ENCODE measurements at places on chromosomes 11 and 22.

GRCh38 chr11:21072558-21072957, 403.2 kb downstream of the NELL1 start:
- DNase-seq, result no peak

DNA sequence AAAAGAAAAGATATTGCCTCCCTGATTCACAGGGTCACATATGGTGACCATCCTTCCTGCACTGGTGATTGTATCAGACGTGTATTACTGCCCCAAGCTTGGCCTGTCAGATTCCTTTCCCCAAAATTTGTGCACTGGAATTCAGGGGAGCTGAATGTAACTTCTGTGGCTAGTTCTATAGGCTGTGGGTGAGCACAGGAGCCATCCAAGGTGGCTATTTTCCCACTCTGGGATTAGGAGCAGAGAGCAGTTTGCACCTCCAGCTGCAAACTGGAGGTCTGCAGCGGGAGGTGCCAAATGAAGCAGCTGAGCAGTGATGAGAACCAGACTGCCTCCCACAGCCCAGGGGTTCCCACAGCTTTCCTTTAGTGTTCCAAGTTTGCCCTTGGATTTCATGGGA, 124.2 kb upstream of the PITPNB start:
- DNase-seq, result peak; percentile 23

GRCh38 chr22:50691521-50691920, 18.9 kb downstream of the SHANK3 start:
- peak; percentile 31 for DNase-seq

- DNase-seq, result no peak
These were observed 653 bp downstream of the NAGA start for GRCh38 chr22:42069801-42070516.

DNA sequence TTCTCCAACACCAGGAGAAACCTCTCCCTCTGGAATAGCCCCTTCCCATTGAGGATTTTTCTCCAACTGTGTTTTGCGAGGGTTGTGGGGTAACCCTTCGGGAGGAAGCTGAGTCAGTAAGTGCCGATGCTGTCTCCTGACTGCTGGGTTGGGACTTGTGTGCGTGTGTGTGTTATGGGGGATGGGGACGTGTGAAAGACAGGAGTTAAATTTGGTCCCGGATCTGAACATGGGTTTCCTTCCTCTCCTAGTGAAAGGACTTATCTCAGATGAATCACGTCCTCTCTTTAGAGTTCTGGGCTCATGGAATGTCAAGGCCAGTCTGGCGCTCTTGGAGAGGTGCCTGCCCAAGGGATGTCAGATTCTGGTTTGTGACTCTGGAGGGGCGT, 33.3 kb downstream of the KIAA1671 start:
- peak; percentile 31 for DNase-seq

DNA sequence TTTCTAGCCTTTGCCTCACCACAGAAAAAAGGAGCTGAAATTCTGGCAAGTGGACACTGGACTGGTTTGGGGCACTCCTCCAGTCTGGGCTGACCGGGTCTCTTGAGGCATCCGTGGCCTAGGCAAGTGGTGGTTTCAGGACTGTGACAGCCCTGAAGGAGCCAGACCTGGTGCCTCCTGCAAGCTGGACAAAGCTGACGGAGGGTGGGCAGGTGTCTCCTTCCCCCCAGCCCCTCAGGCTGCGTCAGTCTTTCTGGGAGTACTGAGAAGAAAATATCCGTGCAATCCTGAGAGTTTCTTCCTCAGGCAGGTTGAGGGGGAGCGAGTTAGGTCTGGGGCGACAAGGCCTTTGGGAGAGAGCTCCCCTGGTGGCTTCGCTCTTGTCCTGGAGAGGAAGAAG, 4.3 kb upstream of the UCP3 start:
- DNase-seq, result no peak

DNA sequence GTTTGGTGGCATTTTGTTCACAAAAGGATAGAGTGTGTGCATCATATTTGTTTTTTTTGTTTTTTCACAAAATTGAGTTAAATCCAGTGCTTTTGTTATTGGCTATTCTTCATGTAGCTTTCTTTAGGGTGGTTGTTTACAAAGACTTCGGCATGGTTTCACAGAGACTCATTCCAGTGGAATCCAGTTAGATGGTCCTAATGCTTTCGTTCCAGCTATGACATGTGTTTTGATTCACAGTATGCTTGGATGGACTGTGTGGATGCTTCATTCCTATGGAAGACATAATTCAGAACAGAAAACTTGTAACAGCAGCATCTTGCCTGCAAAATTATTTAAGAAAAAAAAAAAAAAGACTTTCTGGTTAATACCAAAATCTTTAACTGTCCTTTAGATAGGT, 97.9 kb downstream of the PDHX start:
- peak; percentile 95 for DNase-seq

DNA sequence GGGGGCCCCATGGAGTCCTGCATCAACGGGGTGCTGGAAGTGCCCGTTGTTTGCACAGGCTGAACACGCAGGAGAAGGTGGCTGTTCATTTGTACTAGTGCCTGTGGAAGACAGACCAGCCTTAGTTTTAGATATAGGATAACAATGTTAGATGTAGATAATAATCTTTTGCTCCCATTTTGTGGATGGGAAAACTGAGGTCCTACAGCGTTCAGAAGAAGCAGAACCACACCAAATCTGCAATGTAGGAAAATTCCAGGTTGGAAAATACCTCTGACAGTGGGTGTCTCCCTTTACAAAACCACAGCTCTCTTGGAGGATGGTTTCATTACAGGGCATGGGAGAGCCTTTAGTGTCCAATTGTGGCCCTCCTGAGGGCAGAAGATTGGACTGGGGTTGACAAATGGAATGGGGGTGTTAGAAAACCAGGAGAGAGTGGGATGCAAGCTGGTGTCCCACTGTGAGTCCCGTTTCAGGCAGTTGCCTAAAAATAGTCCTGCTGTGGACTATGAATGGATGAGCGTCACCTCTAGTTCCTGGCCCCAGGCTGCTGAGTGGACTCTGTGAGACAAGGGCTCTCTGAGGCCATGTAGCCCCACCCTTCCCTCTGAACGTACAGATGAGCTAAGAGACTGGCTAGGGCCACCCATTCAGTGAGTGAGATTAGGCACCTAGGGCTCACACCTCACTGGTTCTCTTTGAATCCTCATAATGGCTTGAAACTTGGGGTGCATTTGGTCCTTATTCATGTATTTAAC, 508.8 kb downstream of the MN1 start:
- DNase-seq, result no peak

DNA sequence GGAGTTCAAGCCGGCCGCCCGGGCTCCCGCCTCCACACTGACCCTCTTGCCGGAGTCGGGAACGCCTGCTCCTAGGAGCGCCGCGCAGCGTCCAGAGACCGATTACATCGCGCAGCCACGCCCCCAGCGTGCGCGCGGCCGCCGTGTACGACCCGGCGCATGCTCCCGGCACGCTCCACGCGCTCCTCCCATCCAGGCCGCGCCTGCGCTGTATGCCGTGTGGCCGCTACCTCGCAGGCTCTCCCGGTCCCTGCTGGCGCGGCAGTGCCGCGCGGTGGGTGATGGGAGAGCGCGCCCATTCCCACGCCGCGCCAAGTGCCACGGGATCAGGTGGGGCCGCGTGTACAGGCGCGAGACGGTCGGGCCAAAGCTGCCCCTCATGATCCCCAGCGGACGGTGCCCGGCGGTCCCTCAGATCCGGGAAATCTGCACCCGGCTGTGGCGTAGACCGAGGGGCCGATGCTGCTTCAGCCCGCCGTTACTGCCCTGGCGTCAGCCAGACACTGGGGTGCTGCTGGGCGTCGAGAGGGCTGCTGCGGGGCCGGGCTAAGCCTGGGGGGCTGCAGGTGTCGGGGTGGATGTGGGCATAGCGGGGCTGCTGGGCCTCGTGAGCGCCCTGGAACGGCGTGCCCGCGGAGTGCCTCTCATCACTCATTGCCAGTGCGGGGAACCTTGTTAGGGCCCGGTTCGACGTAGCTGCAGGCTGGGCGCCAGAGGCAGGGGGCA, at the start of the genes GNB1L and RTL10:
GNB1L (minus strand) TSS at position 97 of the 726 bp plus-strand sequence. CDS start 33,519 bp downstream, outside the sequence.
RTL10 (minus strand) TSS at position 97 of the 726 bp plus-strand sequence. CDS start 2,613 bp downstream, outside the sequence.
- DNase-seq, result peak; percentile 94

DNA sequence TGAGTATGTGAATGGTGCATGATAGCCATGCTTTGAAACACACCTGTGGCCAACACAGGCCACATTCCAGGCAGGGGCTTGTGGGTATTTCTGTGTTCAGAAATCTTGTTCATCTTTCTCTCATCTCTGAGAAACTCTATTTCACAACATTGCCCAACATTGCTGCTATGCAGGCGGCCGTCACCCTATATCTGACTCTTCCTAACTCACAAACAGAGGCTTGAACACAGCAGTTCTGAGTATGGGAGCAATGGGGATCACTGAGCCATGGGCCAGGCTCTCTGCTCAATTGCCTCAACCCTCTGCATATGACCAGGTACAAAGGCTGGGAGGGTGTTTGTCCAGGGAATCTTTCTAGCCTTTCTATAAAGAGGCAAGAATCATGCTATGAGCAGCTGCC, 259.9 kb downstream of the BUD13 start:
- DNase-seq, result no peak

DNA sequence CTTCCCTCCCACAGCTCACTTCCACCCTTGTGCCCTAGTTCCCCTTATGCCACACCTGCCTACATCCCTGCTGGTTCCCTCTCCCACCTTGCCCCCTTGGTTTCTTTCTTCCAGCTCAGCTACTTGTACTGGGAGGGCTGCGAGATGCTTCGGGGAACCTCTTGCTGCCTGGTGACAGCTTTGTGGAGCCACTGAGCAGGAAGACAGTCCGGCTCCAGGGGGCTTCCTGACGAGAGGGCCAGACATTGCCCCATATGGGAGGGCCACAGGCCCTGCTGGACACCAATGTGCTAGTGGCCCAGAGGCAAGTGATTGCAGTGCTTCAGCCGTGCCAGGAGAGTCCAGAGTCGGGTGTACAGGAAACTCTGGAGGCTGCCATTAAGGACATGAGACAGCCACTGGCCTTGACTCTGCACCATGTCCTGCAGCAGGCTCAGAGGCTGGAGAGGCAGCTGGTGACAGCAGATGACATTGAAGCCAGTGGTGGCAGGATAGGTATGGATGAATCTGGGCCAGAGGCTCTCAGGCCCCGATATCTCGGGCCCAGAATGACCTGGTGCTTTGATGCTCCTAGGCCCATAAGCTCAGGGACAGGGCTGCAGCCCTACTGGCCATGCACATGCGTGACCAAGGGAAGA, 54.3 kb downstream of the BTG4 start:
- DNase-seq, result no peak

GRCh38 chr11:47127213-47127612, 49.5 kb downstream of the ARFGAP2 start:
- no peak for DNase-seq

- no peak for DNase-seq
These were observed 17.9 kb upstream of the FGF19 start for GRCh38 chr11:69721745-69722144.

DNA sequence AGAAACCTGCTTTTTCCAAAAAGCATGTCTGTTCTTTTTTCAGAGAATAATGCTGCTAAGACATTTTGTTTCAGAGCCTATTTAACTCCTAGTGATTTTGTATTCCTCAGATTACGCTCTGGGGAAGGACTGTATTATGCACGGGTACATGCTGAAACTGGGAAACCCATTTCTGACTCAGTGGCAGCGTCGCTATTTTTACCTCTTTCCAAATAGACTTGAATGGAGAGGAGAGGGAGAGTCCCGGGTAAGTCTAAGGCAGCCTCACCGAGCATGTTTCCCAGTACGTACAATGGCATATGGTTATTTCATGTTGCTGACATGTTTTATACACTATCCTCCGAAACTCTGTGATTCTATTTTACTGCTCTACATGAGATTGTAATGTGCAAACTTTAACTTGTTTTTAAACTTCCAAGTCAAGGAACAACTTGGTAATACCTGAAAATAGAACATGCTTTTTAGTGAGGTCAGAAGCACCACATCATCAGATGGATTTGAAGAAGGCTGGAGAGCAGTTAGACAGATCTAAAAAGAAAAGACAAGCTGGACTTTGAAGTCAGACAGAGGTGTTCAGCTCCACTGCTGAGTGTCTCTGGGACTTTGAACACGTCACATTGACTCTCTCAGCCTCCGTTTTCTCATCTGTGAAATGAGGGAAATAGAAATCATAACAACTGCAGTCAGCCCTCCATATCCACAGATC, 23.7 kb upstream of the MYO18B start:
- no peak for DNase-seq

DNA sequence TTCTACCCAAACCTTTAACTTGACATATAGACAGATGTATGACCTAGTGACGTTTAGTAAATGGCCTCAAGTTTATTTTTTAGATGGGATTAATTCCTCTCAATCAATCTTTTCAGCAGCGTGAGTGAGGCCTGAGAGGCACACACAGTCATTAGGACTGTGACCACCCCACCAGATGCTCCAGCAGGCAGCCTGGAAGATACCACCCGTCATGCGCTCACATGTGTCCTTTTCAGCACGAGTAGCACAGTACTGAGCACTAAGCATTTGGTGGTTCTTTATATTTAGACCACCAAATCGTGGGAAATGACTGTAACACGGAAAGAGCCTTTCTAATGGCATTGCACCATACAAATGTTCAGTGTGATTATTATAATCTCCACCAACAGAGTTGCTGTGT, 354.6 kb upstream of the DDI1 start:
- DNase-seq, result no peak

DNA sequence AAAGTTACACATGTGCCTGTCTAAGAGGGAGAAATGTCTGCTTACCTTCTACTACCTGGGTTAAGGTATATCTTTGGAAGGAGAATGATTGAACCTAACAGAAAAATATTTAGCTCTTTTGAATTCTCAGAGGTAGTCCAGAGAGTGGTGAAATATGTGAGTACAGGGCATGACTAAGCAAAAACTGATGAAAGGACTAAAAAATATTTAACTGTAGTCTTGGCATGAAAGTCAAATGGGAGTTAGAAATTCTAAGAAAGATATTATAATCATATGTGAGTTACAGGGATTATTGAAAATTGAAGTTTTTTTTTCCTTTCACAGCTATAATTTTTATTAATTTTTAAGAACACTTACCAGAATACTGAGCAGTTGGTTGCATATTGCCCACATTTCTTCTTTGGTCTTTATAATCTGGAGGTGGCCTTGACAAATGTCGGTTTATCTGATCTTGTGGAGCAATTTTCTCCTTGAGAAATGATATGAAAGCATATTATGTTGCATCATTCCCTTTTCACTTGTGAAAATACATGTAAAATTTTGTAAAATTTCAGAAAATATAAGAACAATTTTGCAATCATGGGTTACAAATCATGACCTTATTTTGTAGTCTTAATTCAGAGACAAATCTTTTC, 61.4 kb upstream of the MTMR2 start:
- peak; percentile 57 for DNase-seq

- no peak for DNase-seq
These were observed 29.0 kb downstream of the PI4KA start for GRCh38 chr22:20829491-20830134.

DNA sequence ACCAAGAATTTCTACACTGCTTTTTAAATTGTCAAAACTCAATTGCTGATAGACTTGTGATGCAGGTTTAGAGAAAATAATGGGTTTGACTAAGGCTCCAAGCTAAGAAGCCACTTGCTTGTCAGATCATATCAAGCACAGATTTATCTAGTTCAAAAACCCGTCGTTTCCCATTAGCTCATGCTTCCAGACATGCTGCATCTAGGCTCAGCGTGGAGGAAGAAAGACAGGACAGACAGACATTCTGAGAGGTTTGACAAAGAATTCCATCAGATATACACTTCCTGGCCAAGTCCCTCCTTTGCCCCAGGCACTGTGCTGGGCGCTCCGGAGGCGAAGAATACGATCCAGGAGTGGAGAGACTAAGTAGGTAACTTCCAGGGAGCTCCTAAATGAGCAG, 76.8 kb downstream of the KCNC1 start:
- no peak for DNase-seq
